Psoas muscle (tissue), 8 donors: ENCODE measurements at places on chromosomes 4 and X. TPM values are rescaled to one million over a fixed set of nuclear protein-coding genes. Genes with fewer than 3 reads are reported as not detected.

DNA sequence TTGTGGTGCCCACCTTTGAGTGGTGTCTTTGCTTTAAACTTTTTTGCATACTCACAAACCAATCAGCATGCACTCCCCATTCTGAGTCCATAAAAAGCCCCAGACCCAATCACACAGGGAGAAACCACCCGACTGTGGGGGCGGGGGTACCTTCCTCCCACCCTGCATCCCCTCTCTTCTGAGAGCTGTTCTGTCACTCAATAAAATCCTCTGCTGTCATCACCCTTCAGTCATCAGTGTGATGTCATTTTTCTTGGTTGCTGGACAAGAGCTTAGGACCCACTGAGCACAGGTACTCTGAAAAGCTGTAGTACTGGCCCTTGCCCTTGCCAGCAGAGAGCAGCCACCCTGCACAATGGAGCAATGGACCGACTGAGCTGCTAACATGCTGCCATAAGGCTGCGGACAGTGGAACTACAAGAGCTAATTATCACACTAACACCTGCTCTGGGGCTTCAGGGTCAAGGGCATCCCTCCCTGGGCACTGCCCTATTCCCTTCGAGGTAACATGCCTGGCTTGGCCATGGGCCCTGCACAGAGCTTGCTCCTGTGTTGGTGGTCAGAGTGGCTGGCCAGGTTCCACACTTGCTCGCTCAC lies 62.9 kb upstream of the PGRMC2 start:
- H3K36me3 ChIP-seq, result no peaks in the 10 kb centered on the region
- H3K4me1 ChIP-seq, result peaks cover 14% of the 10 kb centered on the region
- no peaks in the 10 kb centered on the region for H3K27me3 ChIP-seq
- H3K4me3 ChIP-seq, result no peak overlapping the region
- no peak for DNase-seq

- no peaks in the 10 kb centered on the region for H3K4me1 ChIP-seq
- H3K4me3 ChIP-seq, result no peak overlapping the region
- H3K36me3 ChIP-seq, result no peaks in the 10 kb centered on the region
- no peaks in the 10 kb centered on the region for H3K27me3 ChIP-seq
- no peak for DNase-seq
Observed at GRCh38 chrX:134721766-134722532, 63.7 kb upstream of the PLAC1 start.

GRCh38 chr4:60396341-60397049 lies 803.6 kb upstream of the ADGRL3 start:
- no peaks in the 10 kb centered on the region for H3K36me3 ChIP-seq
- H3K4me3 ChIP-seq, result no peak overlapping the region
- H3K4me1 ChIP-seq, result no peaks in the 10 kb centered on the region
- no peak for DNase-seq
- H3K27me3 ChIP-seq, result no peaks in the 10 kb centered on the region

DNA sequence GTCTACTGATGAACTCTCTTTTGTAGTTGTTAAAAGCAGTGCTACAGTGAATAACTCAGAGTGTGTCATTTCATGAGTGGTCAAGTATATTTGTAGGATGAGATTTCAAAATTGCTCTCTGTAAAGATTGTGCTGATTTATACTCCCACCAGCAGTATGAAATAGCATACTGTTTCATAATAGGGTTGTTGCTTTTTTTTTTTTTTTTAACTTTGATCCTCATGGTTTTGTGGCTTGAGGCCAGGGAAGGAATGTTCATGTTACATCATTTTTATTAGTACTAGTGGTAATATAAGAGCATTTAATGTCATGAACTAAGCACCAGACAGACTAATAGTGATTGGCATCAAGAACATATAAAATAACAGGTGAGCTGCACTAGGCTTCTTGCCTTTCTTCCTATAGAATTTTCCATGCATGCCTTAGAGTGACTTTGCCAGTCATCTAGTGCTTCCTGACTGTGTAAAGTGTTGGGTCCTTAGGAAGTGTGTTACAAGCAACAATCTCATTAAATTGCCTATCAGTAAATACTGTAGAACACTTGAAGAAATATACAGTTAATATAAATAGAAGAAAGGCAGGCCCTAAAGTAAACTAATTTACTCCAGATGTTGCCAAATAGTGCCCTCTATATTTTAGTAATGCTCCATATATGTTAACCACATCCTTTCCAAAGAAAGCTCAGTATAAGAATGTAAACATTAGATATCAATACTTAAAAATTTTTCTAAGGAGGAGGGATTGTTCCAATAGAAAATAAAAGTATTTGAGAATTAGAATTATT lies 38.6 kb upstream of the MSMO1 start:
- no peaks in the 10 kb centered on the region for H3K36me3 ChIP-seq
- H3K27ac ChIP-seq, result no peak overlapping the region
- no peaks in the 10 kb centered on the region for H3K4me1 ChIP-seq
- H3K27me3 ChIP-seq, result no peaks in the 10 kb centered on the region

DNA sequence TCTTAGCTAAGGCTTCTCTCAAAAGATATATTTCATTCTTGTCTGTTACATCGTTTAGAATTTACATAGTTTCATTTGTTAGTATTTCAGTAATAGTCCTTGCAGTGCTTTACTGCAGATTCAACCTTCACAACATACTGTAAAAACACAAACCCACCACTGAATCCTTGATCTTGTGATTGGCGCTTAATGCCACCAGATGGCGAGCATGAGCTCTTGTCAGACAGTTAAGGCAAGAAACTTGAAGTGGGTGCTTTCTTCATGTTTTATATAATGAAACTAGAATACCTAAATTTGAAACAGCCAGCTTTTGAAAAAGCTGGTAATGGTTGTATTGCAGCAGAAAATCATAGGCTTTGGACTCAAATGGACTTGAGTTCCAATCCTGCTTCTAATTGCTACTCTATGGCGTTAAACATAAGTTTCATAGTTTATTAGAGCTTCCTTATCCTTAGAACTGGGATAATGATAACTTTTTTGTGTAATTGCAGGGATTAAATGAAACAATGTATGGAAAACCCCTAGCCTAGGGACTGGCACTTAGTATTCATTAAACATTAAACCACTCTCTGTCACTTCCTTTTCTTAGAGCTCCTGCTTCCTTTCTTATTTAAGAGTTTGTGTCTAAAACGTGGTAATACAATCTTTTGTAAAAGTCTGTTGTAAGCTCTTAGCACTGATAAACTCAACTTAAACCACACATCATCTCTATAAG lies 95.1 kb downstream of the USP9X start:
- no peak overlapping the region for H3K4me3 ChIP-seq
- no peaks in the 10 kb centered on the region for H3K4me1 ChIP-seq
- DNase-seq, result no peak
- no peak overlapping the region for H3K27ac ChIP-seq
- H3K36me3 ChIP-seq, result no peaks in the 10 kb centered on the region
- no peaks in the 10 kb centered on the region for H3K27me3 ChIP-seq

DNA sequence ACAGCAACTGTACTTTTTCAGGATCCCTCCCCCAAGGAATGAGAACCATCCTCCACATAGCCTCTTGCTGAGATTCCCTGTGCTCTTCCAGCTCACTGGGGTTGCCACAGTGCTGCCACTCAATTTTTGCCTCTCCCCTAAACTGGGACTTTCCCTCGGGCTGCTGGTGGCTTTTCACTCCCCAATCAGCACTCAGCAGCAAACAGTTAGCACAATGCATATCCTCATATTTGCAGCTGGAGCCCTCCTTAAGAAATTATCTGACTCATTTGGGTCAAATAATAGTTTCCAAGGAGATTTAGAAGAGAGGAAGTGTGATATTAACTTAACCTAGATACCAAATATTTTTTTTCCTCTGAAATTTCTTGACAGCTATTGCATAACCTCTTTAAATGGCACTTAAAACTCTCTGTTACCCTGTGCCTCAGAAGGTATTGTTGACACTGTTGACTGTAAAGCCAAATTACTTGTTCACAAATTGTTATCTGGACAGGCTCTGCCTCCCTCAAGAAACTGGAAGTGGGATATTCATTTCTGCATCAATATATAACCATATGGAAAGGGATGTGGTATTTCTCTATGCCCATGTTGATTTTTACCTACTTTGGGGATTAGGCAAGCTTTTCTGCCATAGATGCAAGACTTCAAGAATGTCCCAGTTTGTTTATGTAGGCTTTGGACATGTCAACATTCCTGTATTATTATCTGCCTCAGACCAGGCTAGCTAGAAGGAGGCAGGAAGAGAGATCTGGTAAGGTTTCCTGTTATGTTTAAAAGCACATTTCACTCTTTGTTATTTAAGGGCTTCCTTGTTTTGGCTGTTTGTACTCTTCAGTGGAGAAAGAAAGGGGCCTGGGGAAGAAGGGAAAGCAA lies 58.0 kb downstream of the SEPTIN11 start:
- H3K4me3 ChIP-seq, result no peak overlapping the region
- DNase-seq, result no peak
- peaks cover 23% of the 10 kb centered on the region for H3K36me3 ChIP-seq
- H3K27ac ChIP-seq, result peak overlapping the region; percentile 12
- H3K27me3 ChIP-seq, result no peaks in the 10 kb centered on the region

- H3K4me1 ChIP-seq, result no peaks in the 10 kb centered on the region
- no peak overlapping the region for H3K27ac ChIP-seq
- H3K27me3 ChIP-seq, result no peaks in the 10 kb centered on the region
- no peak overlapping the region for H3K4me3 ChIP-seq
Observed at GRCh38 chr4:152278505-152279233, 257.2 kb downstream of the FBXW7 start.

- no peaks in the 10 kb centered on the region for H3K27me3 ChIP-seq
- peak; percentile 43 for DNase-seq
- no peaks in the 10 kb centered on the region for H3K36me3 ChIP-seq
- H3K27ac ChIP-seq, result peak overlapping the region; percentile 71
- peak overlapping the region; percentile 69 for H3K4me3 ChIP-seq
Observed at GRCh38 chrX:154370300-154371016, 4.0 kb downstream of the FLNA start.

DNA sequence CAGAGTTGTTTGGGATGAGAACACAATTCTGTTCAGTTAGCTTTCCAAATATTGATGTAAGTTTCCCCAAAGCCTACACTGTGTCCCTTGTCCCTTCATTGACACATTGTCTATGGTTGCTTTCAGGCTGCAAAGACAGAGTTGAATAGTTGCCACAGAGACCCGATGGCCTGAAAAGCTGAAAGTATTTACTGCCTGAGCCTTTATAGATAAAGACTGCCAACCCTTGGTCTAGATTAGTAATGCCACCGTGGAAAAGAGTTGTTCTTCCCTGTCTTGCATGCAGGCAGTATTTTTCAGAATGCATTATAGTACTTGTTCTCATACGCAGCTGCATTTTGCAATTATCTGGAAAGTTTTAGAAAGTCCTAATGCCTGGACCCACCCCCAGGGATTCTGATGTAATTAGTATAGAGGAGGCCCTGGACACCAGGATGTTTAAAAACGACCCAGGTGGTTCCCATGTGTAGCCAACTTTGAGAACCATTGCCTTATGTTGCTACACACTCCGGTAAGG lies 180.8 kb downstream of the FRMPD4 start:
- no peak overlapping the region for H3K27ac ChIP-seq
- no peak for DNase-seq
- no peaks in the 10 kb centered on the region for H3K36me3 ChIP-seq
- no peak overlapping the region for H3K4me3 ChIP-seq
- H3K4me1 ChIP-seq, result no peaks in the 10 kb centered on the region

Gene ARX
- 12.8 TPM for total RNA-seq

Gene MAGEB10
- not detected for total RNA-seq

Gene ADH6
- total RNA-seq, result not detected

Gene BEND2
- total RNA-seq, result not detected

Gene KDM5C
- 81.7 TPM for total RNA-seq

Gene AMTN
- total RNA-seq, result not detected

Gene KLKB1
- total RNA-seq, result 0.29 TPM

Gene CT83
- not detected for total RNA-seq

Gene FAM241A
- total RNA-seq, result 4.5 TPM
